Smooth muscle cell of bladder (primary cell): ENCODE measurements at places on chromosomes 3 and 15. TPM values are rescaled to one million over a fixed set of nuclear protein-coding genes. Genes with fewer than 3 reads are reported as not detected.

Gene PCOLCE2
- 60.7 and 197 TPM in 2 replicates for total RNA-seq

Gene FOXB1
- total RNA-seq = not detected in 2 replicates

Gene COLQ
- 0.28 and 0.46 TPM in 2 replicates for total RNA-seq

Gene ROBO2
- 8.0 and 24.9 TPM in 2 replicates for total RNA-seq
